Stimulated activated CD4-positive, alpha-beta T cell treated with anti-CD3 and anti-CD28 coated beads, Interleukin-12 subunit alpha, Interleukin-12 subunit beta, amount 100 ng/mL, for 24 hours (primary cell): ENCODE measurements at places on chromosomes 2 and 18.

DNA sequence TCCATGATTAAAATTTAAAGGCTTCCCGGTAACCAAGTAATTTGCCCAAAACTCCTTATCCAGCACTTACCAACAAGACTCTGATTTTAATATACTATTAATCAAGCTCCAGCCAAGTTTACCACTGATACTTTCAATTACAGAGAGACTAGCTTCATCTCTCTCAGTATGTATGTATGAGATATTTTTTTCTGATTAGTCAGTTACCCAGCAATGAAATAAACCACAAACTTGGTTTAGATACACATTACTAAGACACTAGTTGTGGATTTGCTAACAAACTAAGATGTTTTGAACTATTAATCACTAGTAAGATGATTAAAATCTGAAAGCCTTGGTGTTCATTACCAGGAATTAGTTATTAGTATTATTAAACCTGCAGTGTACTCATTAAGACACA, 1272.2 kb upstream of the ACVR2A start:
- no peak for DNase-seq

GRCh38 chr2:25524507-25524906, 148.9 kb downstream of the DTNB start:
- no peak for DNase-seq

GRCh38 chr2:18545384-18545783, 15.1 kb downstream of the RDH14 start:
- no peak for DNase-seq

DNA sequence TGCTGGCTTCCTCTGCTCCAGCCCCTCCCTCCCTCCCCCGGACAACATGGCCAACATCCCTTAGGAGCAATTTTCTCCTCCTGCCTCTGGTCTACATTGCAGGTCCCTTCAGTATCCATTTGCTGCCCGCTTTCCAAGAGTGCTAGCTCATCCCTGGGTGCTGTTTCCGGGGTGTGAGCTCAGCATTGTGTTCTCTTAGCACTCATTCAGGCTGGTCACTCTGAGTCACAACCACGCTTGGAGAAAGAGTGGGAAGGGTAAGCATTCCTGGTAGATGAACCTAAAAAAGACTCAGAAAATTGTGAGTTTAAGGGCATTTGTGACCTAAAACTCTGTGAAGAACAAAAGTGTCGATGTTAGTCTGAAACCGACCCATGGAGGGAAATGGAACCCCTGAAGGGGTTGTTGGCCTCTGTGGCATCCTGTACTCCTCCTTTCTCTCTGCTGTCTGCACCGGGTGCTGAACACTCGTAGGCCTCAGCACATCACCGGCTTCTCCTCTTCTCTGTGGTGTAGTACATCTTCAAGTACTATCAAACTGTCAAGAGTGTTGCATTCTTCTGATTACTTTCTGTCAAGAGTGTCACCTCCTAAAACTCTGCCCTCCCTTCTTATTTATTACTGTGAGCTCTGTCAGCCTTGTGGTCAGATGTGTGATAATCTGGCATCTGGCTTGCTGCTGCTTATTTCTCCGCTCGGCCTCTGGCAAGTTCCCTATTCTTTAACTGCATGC, 73.0 kb downstream of the CTNNA2 start:
- DNase-seq, result no peak

DNA sequence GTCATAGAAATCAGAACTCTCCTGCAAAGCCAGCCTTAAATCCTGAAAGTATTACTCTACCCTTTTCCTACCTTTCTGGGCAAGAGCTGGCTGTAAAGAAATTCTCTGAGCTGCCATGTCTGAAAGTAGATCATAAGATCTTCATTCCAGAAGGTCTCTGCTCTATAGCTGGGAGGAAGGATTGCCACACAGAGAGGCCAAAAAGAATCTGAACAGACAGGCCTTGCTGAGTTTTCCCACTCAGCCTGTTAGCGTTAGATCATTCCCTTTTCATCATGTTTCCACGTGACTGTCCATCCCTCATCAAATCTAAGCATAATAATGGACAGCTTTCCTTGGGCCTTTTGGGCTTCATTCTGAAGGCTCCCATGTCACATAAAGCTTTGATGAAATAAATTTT, 43.2 kb upstream of the FHL2 start:
- no peak for DNase-seq

DNA sequence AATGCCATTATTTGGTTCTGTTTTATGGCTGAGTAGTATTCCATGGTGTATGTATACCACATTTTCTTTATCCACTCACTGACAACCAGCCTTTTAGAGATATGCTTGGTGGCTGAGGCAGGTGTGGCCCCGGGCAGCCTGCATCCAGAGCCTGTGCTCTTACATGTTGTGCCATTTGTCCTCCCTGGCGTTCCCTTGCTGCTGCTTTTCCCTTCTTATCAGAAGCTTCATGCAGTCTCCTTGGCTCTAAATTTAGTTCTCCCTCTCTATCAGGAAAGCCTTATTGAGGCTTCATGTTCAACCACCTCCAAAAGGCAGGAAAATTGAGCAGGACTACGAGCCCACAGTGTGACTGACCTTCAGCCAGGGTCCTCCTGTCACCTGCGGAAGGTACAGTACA, 131.7 kb upstream of the ITGA6 start:
- no peak for DNase-seq

- DNase-seq, result no peak
Measured at GRCh38 chr2:30459140-30459539, 12.1 kb downstream of the LCLAT1 start.

DNA sequence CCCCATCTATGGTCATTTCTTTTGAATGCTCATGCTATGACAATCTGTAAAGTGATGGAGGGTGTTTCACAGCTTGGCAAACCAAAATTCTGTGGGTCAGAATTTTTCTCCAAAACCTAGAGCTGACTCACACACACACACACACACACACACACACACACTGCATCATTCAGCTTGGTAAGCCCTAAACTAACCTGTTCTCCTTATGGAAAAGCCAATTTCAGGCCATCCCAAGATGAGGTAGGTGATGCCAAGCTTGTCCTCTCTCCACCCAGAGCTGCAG, 45.0 kb upstream of the NRP2 start:
- no peak for DNase-seq

DNA sequence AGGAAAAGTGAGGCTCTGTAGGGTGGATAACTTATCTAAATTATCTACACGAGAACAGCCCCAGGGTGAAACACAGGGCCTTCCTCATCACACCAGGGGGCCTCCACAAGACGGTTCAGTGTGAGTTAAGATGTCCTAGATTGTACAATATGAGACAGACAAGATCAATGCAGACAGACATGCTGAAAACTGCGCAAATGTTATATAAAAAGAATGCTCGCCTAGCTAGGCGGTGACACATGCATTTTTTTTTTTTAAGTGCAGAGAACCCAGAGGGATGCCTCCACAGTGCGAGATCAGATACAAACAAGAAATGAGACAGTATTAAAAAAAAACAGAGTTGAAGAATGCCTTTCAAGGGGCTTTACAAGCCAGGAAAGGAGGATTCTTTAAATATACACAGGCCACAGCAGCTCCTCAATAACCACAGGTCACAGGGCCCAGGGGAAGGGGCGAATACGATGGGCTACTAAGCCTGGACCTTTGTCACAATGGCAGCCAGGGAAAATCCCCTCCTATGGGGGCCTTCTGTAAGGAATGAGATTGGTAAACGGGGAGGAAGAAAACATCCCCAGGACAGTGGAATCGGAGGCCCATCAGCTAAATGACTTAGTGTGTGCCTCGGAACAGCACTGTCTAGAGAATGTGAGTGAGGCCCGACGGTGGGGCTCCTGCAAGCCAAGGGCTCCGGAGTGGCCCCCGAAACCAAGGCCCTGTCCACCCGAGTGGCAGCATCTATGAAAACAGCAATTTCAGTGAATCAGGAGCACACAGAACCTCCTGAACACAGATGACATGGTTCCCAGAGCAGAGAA, 48.9 kb downstream of the ADCY3 start:
- DNase-seq, result no peak

- DNase-seq, result no peak
Measured at GRCh38 chr18:46421973-46422551, 235.0 kb downstream of the LOXHD1 start.

DNA sequence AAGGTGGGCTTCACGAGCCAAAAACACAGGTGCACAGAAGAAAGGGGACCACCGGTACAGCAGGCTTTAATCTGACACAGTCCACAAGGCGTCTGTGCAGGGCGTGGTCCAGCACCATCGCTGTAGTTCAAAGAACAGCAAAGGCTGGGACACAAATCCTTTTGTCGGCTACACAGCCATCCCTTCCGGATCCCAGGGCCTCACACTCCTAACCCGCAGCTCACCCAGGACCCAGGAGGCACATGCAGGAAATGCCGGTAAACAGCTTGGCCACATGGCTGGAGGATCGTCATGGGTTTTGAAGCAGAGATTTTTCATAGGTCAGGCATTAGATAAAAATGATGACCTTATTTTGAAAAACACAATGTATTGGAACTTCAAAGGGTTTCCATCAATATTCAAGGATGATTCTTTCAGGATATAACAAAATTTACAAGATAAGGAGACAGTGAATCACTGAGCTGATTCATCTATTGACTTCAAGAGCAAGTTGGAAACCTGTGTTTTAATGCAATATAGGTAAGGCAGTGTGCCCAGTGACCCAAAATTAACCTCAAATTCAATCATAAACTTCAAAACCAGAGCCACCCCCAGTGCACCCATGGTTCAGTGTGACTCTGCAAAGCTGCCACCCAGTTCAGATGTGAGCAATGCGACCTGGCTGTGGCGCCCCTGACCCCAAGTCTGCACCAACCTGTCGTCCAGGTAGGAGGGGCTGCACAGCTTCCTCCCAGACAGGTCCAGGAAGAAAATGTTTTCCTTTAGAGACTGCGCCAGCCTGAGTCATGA, 74.4 kb downstream of the TMEM18 start:
- no peak for DNase-seq

DNA sequence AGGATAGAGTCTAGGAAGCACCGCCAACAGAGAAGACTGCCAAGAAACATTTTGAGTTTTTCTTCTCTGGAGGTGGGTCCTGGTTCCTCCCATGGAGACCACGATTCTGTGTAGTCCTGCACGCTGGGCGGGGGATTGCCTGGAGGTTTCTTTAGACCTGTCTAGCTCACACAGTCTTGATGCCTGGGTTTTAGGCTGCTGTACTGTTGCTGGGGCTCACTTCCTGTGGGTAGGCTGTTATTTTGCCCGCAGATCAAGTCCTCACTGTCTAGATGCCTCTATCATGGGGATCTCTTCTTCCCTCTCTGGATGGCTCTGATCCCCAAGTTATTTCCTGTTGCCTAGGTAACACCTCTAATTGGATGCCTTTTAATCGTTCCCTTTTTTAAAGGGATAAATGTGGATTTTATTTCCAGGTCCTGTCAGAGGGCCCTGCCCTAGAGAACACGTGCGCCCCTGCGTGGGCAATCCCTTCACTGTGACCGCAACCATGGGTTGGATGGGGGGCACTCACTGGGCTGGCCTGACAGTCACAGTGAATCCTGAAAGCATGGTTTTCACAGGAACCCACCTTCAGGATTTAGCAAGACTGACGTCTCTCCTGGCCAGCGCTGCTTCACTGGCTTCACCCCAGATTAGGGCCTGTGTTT, 115.7 kb downstream of the MSH2 start:
- no peak for DNase-seq

GRCh38 chr18:74291472-74291770, 342 bp downstream of the CYB5A start:
- no peak for DNase-seq

- peak; percentile 60 for DNase-seq
Measured at GRCh38 chr2:15142069-15142689, 419.0 kb downstream of the NBAS start.

GRCh38 chr2:175062787-175063585, 57.8 kb upstream of the CHN1 start:
- DNase-seq, result no peak

- no peak for DNase-seq
Measured at GRCh38 chr18:79905993-79906392, 45.5 kb downstream of the SLC66A2 start.

DNA sequence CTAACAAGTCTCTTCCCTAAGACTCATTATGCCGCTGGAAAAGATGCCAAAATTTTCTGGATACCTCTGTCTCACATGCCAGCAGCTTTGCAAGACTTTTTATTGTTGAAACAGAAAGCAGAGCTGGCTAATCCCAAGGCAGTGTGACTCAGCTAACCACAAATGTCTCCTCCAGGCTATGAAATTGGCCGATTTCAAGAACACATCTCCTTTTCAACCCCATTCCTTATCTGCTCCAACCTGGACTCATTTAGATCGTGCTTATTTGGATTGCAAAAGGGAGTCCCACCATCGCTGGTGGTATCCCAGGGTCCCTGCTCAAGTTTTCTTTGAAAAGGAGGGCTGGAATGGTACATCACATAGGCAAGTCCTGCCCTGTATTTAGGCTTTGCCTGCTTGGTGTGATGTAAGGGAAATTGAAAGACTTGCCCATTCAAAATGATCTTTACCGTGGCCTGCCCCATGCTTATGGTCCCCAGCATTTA, 26.3 kb downstream of the DHRS9 start:
- DNase-seq, result no peak

- DNase-seq, result no peak
Measured at GRCh38 chr2:25543939-25544338, 129.4 kb downstream of the DTNB start.

GRCh38 chr2:160309585-160309984, 109.5 kb upstream of the ITGB6 start:
- DNase-seq, result no peak

GRCh38 chr18:3869848-3870247, 419.9 kb downstream of the TGIF1 start:
- DNase-seq, result no peak

DNA sequence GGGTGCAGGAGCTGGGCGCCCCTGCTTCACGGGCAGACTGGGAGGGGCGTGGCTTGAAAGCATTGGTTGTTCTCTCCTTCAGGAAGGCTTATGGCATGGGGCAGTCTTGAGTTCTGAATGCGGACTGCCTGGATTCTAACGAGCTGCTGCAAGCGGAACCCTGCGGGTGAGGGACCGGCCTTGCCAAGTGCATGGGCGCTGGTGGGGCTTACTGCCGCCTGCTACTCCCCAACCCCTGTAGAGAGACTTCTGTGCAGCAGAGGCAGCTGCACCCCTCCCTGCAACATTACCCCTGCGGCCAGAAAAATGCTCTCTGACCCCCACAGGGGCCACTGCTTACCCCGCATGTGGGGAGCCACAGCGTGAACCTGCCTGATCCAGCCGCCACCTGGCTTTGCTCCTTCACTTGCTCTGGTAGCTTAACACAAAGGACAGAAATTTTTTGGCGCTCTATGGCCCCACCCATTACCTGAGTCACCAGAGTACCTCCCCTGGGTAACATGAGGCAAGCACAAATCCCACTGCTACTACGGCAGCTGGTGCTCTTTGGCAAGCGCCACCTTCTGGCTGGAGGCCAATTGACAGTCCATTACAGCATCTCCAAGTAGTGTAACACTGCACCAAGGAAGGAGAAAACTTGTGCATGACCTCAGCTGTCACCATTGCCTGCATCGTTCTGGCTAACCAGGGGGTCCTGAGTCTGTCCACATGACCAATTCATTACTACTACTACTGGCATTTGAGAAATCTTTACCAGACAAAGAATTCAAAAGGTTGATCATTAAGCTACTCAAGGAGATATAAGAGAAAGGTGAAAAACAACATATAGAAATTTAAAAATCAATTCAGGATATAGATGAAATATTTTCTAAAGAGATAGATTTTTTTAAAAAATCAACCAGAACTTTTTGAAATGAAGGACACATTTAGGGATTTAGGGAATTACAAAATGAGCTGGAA, 35.4 kb downstream of the MYL12B start:
- DNase-seq, result peak; percentile 85
